ENCODE measurements at places on chromosomes 5 and 9.

DNA sequence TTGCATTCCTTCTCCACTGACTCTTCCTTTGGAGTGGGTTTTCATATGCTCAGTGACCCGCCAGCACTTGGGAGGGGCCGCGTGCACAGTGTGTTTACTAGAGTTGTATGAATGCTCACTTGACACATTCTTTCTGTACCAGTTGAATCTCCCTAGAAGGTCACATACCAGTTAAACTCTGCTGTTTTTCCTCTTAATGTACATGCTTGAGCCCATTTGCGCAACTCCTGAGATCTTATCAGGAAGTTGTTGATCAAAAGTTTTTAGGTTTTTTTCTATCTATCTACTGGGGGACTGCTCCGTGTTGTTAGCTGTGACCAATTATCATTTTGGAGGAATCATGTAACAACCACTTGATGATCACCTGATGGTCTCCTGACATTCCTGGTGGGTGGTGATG is 392.7 kb downstream of the CDH9 start:
- no peak for DNase-seq

GRCh38 chr5:127396490-127397155 is 106.0 kb downstream of the MEGF10 start:
- no peak for DNase-seq

- DNase-seq, result no peak
Measured at GRCh38 chr9:137580209-137580953, 1.7 kb upstream of the DPH7 start.

DNA sequence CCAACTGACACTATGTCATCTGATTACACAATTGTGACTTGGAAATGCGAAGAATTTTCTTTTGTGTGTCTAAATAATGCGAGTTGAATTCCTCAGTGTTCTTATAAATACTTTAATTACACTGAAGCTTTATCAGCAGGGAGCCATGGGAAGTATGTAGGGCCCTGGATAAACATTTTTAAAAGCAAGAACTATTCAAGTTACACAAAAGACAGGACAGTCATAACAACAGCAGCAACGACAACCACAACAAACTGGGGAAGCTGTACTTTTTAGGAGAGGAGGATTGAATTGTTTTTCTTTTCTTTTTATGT is 250.3 kb upstream of the ZNF608 start:
- DNase-seq, result no peak

GRCh38 chr9:82584349-82584863 is 478.5 kb downstream of the RASEF start:
- no peak for DNase-seq

- no peak for DNase-seq
Measured at GRCh38 chr9:34291023-34291422, 38.0 kb downstream of the KIF24 start.

All from stimulated activated CD8-positive, alpha-beta memory T cell treated with anti-CD3 and anti-CD28 coated beads, Interleukin-15, amount 100 ng/mL, for 4 hours (primary cell).